ENCODE measurements at places on chromosomes 6 and 20. TPM values are rescaled to one million over a fixed set of nuclear protein-coding genes. Genes with fewer than 3 reads are reported as not detected.

DNA sequence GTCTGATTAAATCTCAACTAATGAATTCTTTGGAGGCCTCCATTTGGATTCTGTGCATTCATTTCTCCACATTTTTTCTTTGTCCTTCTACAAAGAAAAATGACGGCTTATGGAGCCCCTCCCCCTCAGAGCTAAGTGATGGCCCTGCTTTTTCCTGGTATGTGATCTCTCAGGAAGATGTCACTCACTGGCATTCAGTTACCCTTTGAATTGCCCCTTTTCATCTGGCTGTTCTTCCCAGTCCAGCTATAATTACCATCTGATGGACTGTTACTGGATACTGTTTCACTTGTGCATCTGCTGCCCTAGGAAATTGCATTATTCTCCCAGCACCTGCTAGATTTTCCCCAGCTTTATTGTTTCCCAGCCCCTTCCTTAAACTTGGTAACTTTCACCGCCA lies 151.9 kb downstream of the CFAP61 start:
- DNase-seq = no peak

GRCh38 chr6:117206944-117207687 lies 58.2 kb upstream of the VGLL2 start:
- DNase-seq = peak; percentile 29

DNA sequence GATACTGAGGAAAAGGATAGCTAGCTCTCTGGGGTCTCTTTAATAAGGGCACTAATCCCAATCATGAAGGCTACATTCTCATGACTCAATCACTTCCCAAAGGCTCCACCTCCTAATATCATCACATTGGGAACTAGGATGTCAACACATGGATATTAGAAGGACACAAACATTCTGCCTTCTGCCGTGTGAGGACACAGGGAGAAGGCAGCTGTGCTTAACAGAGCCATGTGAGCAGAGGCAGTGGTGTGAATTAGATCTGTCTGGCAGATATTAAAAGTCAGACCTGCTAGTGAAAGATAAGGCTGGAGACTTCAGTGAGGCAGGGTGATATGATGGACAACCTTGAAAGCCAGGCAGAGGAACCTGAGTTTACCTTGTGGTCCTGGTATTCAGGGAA lies 341.9 kb downstream of the ARHGAP18 start:
- DNase-seq = no peak

DNA sequence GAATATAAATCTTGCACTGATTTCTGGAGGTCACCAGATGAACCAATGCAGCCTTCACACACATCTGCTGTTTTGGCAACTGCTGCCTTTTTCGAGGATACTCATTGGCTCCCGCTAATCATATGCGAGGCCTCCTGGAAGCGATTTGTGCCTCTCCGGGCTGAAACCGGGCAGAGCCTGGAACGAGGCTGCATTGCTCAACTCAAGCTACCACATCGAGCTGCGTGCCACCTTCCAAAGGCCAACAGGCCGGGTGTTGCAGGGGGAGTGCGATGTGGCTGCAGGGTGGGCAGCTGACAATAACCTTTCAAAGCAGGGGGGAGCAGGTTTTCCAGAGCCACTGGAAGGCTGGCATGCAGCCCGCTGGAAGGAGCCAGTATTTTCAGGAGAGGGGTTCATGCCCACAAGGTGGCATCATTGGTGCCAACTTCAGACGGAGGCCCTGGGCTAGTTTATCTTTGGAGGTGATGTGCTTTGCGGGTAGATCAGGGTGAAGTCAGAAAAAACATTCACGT lies 122.6 kb upstream of the IFNGR1 start:
- DNase-seq = no peak

MTFR2 gene
- 0.79 TPM for total RNA-seq

SIRPB1 gene
- not detected for total RNA-seq

SCGN gene
- not detected for total RNA-seq

POU5F1 gene
- total RNA-seq = 1.3 TPM

KCNG1 gene
- 91.1 TPM for total RNA-seq

SLC17A1 gene
- not detected for total RNA-seq

TRIM10 gene
- total RNA-seq = not detected

RSPH9 gene
- total RNA-seq = 0.13 TPM

XKR7 gene
- total RNA-seq = not detected

Measured in bronchial epithelial cell (primary cell).